Activated CD4-positive, alpha-beta memory T cell treated with anti-CD3 and anti-CD28 coated beads for 36 hours (primary cell): ENCODE measurements at places on chromosomes 1 and 21. TPM values are rescaled to one million over a fixed set of nuclear protein-coding genes. Genes with fewer than 3 reads are reported as not detected.

The SELENBP1 gene
- not detected for total RNA-seq

The TSPAN1 gene
- 0.83 TPM for total RNA-seq

The PPIAL4G gene
- total RNA-seq = 0.12 TPM

The MFAP2 gene
- not detected for total RNA-seq

The LCE1E gene
- total RNA-seq = not detected
